ENCODE measurements at places on chromosomes 16 and 17.

- no peak for DNase-seq
Observed at GRCh38 chr17:42535155-42536047, 640 bp upstream of the NAGLU start.

GRCh38 chr16:21101631-21102420, 48.8 kb downstream of the DNAH3 start:
- no peak for DNase-seq

- no peak for DNase-seq
Observed at GRCh38 chr16:27066668-27067537, at the start of gene C16orf82. Gene C16orf82, plus strand, starts transcription at chr16:27066927.

DNA sequence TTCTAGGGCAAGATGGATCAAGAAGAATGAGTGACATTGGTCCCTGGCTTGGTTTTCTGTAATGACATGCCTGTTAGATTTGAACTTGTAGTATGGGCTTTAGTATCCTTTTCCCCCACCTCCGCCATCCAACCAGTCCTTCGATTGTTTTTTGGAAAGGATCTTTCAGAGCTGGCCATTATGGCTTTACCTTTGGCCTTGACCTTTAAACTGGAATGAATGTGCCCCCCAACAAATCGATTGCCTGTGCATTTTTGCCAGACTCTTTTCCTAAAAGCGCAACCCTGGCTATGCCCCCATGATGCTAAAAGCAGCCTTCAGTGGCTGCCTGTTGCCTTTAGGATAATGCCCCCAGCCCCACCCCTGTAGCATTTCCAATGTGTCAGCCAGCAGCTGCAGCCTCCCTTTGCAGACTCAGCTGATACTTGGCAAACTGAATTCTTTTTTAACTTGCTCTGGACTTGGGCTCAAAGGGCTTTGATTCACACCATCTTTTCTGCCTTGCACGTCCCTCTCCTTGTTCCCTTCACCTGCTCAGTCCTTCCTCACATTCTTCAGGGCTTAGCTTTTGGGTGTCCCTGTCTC, 4.0 kb downstream of the GPRC5C start:
- DNase-seq = no peak

- DNase-seq = no peak
Observed at GRCh38 chr16:2856686-2857450, 1.1 kb downstream of the PRSS22 start.

GRCh38 chr16:21949713-21950260, 3.4 kb upstream of the UQCRC2 start:
- DNase-seq = no peak

- DNase-seq = no peak
Observed at GRCh38 chr16:77403732-77404131, 31.1 kb downstream of the ADAMTS18 start.

GRCh38 chr16:8733849-8734540, 59.6 kb downstream of the ABAT start:
- no peak for DNase-seq

- DNase-seq = no peak
Observed at GRCh38 chr17:32445971-32446370, 1.7 kb downstream of the PSMD11 start.

GRCh38 chr17:78676412-78677302, 99.5 kb upstream of the DNAH17 start:
- no peak for DNase-seq

DNA sequence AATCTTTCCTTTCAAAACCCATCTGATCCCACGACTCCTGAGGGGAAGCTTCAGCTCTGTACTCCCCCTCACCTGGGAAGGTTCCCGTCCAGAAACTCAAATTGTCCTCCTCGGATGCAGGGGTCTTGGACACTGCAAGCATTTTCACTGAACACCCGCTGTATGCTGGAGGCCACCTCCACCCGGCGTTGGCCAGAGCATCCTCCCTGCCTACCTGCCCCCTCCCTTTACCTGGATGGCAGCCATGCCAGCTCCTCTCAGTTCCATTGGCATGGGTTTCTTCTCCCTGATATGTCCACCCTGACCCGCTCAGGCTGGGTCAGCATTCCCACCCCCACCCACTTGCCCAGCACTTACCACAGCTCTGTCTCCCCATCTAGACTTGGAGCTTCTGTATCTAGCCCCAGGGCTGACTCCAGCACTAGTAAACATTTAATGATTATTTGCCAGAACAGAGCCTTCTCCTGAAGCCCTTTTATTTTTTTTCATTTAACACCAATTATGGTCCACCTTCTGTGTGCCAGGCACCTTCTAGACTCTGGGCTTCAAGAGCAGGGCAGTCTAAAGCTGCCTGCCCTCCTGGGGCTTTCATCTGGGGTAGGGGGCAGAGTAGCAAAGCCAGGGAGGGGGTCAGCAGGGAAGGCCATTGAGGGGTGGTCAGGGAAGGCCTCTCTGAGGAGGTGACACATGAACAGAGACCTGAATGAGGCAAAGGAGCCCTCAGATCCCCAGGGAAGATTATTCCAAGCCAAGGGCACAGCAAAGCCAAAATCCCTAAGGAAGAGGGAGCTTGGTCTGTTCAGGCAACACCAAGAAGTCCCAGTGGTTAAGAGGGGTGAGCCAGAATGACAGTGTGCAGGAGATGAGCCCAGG, 8.9 kb upstream of the KRT19 start:
- DNase-seq = no peak

- no peak for DNase-seq
Observed at GRCh38 chr17:37160944-37161343, 212.2 kb downstream of the AATF start.

GRCh38 chr17:32136856-32137255, 5.4 kb upstream of the RHOT1 start:
- no peak for DNase-seq

DNA sequence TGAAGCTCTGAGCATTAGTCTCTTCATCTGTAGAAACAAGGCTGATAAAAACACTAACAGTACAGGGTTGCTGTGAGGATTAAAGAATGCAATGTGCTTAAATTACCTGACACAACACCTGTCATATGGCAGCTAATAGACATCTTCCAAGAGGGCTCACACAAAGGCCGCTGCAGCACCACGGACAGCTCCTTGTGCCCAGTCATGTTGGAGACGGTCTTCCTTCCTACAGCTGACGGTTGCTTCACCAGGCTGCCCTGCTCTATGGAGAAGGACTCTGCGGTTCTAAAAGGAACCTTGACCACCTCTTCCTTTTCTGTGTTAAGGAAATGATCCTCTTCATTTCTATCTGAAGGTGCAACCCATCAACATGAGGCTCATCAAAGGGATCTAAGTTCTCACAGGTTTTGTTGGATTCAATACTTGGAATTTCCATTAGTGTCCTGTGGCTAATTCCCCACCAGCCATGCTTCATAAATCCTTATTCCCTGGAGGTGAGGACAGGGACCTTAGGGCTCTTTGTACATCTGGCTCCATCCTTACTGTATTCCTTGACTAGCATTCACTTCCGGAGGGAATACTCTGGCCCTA, 138.9 kb upstream of the CES5A start:
- no peak for DNase-seq

- DNase-seq = no peak
Observed at GRCh38 chr17:19254651-19255050, 17.5 kb downstream of the EPN2 start.

DNA sequence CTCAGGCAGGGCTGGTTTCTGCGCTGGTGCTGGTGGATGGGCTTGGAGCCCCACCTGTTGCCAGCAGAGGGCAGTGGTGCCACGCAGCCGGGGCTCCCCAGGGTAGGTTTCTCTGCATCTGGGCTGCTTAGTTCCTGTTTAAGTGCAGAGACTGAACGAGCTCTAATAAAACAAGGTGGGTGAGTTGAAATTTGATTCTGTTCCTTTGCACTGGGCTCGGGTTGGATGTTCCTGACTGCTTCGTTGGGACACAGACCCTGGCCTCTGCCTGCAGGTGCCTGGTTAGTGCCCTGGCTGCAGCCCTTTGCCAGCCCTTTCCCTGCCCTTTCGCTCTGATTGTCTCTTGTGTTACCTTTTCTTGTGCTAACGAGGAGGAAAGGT, 30.0 kb downstream of the TBCD start:
- DNase-seq = peak; percentile 90

- no peak for DNase-seq
Observed at GRCh38 chr16:2058872-2059271, 11.1 kb downstream of the TSC2 start.

GRCh38 chr17:57940231-57940630, 15.0 kb downstream of the CUEDC1 start:
- DNase-seq = no peak

GRCh38 chr16:69924041-69924775, 26.9 kb upstream of the CLEC18A start:
- DNase-seq = no peak

- DNase-seq = no peak
Observed at GRCh38 chr16:12321311-12321842, 344.8 kb downstream of the SNX29 start.

DNA sequence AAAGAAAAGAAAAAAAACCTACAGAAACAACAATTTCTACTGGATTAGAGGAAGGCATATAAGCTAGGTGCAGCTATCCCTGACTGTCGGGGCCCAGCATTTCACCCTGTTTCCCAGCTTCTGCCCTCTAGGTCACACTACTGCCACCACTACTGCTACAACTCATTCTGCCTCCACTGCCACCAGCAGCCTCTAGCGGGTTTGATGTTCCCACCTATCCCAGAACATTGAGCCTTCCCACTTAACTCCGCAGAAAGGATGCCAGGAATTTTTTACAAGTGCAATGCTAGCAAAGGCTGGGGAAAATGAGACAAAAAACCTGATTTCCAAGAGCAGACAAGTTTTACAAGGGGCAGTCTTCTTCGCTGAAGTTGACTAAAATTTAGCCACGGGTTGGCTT, 10.4 kb downstream of the ADCY9 start:
- no peak for DNase-seq

DNA sequence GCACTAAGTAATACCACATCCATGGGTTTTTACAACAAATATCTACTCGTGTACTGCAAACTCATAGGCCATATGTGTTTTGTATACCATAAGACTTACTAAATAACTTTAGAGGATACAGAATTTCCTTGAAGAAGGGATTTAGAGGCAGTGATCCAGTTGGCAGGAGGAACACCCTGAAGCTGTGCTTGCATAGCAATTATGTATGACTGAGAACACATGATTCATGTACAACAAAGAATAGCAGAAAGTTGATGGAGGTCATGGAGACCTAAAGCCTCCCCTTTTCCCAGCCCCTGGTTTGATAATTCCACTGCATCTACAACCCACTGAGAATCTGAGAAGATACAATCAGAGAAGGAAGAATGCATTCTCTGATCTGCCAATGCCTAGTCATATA, 83.8 kb upstream of the PMFBP1 start:
- no peak for DNase-seq

GRCh38 chr17:7437950-7438614, 1.2 kb upstream of the FGF11 start:
- DNase-seq = peak; percentile 69

DNA sequence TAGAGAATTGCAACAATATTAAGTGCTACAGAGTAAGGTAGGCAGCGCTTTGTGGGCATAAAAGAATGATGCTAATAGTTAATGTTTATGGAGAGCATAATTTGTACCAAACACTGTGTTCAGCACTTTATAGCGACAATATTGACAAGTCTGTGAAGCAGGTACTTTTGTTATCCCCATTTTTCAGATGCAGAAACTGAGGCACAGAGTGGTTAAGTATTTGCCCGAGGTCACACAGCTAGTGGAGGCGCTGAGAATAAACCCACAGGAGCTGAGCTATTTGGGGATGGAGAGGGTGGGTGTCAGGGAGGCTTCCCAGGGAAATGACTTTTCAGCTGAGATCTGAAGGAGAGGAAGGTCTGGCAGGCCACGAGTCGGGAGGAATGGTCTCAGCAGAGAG, 39.4 kb downstream of the TMEM186 start:
- no peak for DNase-seq

DNA sequence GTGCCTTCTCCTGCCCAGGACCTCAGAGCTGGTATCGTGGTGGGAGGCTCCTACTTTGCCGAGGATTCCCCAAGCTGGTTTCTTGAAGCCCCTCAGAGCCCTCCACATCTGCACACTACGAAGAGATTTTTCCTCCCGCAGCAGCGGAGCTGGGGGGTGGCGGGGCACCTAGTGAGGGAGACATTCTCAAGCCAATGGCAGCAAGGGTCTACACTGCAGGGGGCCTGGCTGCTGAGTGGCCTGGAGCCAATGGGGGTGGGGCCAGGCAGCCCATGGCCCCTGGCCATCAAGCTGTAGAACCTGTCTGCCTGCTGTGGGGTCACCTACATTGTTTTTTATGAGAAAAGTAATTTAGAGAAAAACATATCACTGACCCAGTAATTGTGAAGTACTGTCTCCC, 5.0 kb downstream of the SLC26A11 start:
- DNase-seq = no peak

DNA sequence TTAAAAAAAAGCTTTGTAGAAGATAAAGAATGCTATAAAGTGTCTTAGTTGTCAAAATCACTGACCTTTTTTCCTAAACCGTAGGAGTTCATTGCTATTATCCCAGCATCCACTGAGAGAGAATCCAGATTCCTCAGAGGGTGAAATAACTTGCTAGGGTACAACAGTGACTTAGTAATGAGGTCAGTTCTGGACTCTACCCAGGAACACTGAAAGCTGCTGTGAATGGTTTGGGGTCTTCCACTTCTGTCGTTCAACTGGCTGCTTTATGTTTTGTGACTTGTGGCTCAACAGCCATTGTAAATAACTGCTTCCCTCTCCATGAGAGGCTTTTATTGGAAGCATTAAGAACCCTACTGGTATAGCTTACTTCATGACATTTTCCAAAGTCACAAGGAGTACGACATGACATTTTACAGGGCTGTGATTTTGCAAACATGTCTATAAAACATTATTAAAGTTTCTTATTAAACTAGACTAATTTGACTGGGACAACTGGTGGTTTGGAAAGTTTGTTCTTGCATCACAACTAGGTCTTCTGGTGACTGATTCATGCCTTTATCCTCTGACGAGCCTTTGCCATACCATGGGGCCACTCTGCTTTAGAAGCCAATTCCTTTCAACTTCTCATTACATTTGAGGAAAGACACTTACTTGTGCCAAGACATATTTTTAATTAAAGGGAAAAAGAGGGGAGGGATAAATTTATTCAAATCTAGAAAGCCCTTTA, 92.2 kb upstream of the CDH11 start:
- DNase-seq = no peak
